ENCODE measurements at places on chromosomes 7 and 10. TPM values are rescaled to one million over a fixed set of nuclear protein-coding genes. Genes with fewer than 3 reads are reported as not detected.

The STEAP2 gene
- total RNA-seq: 2.5 TPM

The ADAMTS14 gene
- 0.31 TPM for total RNA-seq

The AS3MT gene
- 29.4 TPM for total RNA-seq

DNA sequence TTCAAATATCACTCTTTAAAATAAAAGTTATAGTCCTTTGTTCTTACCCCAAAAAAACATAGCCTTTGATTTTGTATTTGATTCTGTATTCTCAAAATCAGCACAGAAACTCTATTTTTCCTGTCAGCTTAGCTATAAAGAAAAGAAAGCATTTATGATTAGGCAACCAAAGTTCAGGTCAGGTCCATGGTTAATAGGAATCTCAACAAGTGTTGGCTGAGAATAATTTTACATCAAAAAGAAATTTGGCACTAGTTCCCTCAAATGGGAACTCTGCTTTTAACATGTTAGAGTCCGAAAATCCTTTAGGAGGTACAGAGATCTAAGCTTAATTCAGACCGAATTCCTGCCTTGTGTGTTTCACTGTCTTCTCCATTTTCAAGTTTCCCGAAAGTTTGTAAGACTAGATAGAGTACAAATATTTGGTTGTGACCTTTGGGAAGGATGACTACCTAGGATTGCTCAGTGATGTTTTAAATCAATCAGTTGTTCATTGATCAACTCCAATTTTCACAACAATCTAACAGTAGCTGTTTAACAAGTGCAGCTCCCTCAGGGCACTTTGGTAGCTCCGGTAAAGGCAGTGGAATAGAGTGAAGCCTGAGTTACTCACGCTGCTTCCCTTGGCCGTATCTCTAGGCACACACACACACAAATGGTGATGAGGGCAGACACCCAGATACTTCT, 8.8 kb upstream of the ENO4 start:
- DNase-seq: no peak

DNA sequence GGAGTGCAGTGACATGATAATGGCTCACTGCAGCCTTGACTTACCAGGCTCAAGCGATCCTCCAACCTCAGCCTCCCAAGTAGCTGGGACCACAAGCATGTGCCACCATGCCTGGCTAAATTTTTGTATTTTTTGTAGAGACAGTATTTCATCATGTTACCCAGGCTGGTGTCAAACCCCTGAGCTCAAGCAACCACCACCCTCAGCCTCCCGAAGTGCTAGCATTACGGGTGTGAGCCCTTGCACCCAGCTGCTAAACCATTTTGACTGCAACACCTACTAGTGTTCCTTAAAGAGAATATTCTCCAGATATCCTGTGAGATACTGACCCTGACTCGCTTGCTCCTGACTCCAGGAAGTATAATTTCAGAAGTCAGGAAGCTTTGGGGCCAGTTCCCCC, 85.8 kb downstream of the PLXNA4 start:
- no peak for DNase-seq

DNA sequence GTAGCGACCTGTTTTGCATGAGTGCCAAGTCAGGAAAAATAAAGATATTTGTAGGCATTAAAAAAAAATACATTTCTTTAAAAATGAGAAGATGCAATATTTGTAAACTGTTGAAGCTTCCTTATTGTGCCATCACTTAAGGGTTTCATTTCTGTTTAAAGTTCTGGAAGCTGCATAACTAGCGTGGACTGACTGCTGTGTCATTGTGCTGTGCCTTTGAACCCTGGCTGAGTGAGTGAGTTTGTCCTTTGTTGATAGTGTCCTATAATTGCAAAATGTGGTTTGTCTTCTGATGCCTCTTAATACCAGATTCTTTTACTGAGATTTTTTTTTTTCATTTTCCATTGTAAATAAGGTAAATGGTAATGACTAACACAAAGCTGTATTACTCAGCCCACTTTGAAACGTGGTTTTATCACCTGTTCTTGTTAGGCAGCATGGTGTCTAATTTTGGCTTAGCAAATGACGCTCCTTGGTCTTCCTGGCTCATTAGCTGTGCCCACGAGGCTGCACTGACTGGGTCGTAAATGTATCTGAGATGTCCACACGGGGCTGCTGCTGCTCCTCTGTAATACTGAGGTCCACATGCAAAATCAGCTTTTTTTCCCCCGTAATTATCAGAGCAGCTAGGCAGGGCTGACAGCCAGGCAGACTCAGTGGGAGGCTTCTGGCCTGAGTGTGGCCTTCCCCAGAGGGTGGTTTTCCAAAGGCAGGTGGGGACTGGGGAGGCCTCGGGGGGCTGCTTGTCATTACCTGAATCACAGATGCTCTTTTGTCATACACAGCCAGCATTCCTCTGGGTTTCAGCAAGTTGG, 14.8 kb downstream of the ZSCAN25 start:
- DNase-seq: peak; percentile 35

GRCh38 chr7:32891043-32891799, at the start of gene KBTBD2:
TSS of gene KBTBD2 (minus strand) at chr7:32891760. CDS start at chr7:32879604, 12,156 bp downstream.
- peak; percentile 80 for DNase-seq

DNA sequence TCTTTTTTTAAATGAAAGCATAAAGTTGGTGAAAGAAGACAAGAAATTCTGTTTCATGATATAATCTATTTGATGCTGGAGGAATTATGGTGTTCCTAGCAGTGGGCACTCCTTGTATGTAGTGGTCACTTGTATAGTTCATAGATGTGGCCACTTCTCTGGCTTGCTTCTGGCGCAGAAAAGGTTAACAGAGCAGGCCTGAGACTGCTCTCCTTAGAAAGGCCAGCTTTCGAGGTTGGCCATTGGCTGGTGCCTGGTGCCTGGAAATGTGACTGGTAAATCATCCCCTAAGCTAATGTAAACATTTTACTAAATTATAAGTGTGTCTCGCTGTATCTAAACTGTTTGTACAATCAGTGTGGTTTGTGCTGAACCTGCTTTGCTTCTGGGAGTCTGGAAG, 276.1 kb downstream of the PHTF2 start:
- no peak for DNase-seq

GRCh38 chr10:86203162-86203905, 163.3 kb downstream of the GRID1 start:
- peak; percentile 39 for DNase-seq

Data from A172 (cell line).